ENCODE measurements at places on chromosomes 12 and 14.

GRCh38 chr12:51887476-51888315 lies at the start of gene ANKRD33:
Gene ANKRD33 (plus strand): TSS chr12:51888103. CDS start chr12:51888187, 84 bp downstream.
- no peak for DNase-seq

DNA sequence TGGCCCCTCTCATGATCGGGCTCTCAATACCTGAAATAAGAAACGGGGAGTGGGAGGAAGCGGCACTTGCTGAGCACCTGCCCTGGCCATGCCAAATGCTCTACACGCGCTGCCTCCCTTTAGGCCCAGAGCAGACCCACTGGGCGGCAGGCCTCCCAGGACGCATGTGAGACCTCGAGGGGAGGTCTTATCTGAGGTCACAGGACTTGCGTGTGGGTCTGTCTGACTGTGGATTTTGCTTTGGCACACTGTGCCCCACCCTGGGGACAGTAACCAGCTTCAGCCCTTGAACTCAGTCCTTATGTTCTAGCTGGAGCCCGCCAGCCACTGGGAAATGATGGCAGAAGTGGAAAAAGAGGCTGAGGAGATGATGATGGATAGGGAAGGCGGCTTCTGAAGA lies 91.8 kb downstream of the RBM19 start:
- DNase-seq = no peak

- no peak for DNase-seq
These were observed 29.8 kb upstream of the DLGAP5 start for GRCh38 chr14:55221186-55221585.

GRCh38 chr12:761256-761655 lies 8.9 kb downstream of the WNK1 start:
- no peak for DNase-seq

DNA sequence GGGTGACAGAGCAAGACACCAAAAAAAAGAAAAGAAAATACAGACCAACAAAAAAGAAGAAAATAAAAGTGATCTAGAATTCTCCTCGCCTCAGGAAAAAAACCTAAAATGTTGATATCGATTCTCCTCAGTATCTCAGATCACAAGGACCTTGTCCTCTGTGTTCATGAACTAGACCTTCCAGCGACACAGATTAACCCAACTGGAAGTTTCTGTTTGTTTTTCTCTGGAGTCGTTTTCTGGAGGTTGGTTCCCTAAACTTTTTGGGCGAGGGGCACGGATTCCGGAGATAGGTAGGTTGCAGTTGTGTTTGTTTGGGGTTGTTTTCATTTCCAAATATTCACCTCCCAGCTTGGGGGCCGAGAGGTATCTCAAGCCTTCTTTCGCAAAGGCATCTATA lies 559 bp upstream of the RFC5 start:
- DNase-seq = no peak

DNA sequence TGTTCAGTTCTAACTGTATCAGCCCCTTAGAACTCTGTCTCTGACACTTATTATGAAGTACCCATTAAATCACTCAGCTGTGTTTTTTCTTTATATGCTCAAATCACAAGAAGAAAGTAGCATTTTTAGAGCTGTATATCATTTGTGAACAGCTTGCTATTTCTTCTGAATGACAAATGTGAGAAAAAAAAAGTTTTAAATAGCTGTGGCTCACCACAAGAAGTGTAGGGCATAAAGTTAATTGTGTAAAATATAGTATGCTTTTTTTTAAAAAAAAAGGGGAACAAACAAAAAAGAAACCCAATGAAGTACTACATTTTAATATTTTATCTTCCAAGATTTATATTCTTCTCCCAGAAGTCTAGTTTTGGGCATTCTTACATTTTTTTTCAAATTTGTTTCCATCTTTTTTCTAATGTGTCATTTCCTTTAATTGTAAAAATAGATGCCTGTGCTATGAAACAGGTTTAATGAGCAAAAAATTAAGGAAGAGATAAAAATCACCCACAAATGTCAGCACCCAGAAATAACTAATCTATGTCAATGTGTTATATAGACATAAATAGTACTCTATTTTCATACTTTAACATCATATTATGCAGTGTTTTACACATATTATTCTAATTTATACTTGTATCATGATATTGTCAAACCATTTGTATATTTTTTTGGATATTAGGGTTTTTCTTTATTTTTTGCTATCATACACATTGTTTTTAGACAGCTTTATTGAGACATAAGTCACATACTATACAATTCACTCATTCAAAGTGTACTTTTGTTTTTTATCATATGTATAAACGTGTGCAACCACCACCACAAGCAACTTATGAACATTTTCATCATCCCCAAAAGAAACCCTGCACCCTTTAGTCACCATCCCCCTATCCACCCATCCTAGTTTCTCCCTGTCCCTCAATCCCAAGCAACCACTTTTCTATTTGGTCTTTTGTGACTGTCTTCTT lies 22.4 kb upstream of the LRRK2 start:
- DNase-seq = no peak

DNA sequence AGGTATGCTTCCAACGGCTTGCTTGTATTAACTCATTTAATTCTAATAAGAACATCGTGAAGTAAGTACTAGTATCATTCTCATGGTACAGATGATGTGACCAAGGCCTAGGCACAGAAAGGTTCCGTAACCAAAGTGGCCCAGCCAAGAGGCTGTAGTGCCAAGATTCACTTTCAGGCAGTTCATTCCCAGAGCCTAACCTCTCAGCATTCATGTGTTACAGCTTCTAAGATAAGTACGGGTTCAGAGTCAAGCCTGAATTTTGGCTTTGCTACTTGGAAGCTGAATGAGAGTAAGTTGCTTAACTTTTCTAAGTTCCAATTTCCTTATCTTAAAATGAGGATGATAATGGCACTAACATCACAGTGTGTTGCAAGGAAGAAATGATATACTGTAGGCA lies 379.9 kb downstream of the AEBP2 start:
- DNase-seq = no peak

DNA sequence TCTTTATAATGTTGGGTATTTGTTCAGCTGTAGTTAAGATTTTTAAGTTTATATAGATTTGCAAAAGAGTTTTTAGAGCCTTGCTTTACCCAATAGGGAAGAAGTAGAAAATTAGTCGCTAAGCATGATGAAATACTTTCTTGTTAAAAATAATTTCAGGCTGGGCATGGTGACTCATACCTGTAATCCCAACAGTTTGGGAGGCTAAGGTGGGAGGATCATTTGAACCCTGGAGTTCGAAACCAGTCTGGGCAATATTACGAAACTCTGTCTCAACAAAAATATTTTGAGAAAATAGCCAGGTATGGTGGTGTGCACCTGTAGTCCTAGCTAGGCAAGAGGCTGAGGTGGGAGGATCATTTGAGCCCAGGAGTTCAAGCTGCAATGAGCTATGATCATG lies 18.7 kb upstream of the SCFD1 start:
- DNase-seq = no peak

- DNase-seq = no peak
These were observed 38.4 kb upstream of the SELPLG start for GRCh38 chr12:108672054-108672453.

DNA sequence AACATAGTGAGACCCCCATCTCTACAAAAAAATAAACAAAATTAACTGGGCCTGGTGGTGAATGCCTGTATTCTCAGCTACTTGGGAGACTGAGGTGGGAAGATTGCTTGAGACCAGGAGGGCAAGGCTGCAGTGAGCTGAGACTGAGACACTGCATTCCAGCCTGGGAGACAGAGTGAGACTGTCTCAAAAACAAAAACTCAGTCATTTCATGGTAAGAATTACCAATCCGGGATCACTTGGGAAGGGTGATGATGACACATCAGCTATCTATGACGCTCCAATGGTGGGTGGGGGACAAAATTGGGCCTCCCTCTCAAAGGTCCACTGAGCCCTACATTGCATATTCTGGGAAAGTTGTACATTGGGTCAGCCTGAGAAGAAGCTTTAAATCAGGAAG lies 47.7 kb downstream of the SERPINA3 start:
- no peak for DNase-seq

GRCh38 chr14:96212896-96213295 lies 8.3 kb downstream of the BDKRB2 start:
- no peak for DNase-seq

DNA sequence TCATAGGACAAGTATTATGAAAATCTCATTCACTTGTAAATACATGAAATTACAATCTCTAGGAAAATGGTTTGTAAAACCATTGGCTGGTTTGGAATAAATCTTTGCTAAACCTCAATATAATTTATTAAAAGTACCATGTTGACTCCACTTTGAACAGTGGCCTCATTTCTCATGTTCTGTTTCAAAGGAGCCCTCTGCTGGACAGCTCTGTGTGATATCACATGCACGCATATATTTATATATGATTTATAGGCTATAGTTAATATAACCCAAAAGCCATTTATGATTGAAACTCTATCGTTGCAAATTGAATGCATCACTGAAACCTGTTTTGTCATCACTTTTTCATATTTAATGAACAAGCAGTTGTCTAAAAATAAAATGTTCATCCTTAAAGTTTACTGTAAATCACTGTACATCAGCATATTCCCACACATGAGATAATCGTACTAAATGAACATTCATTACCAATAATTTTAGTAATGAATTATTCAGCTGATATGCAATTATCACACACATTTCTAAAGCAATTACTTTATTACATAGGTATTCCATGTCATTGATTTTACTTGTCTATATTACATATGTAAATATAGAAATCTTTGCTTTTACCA lies 493.8 kb downstream of the NPAS3 start:
- DNase-seq = no peak

GRCh38 chr14:99441918-99442317 lies 38.7 kb downstream of the SETD3 start:
- no peak for DNase-seq

- no peak for DNase-seq
These were observed 45.0 kb upstream of the REP15 start for GRCh38 chr12:27651201-27651600.

DNA sequence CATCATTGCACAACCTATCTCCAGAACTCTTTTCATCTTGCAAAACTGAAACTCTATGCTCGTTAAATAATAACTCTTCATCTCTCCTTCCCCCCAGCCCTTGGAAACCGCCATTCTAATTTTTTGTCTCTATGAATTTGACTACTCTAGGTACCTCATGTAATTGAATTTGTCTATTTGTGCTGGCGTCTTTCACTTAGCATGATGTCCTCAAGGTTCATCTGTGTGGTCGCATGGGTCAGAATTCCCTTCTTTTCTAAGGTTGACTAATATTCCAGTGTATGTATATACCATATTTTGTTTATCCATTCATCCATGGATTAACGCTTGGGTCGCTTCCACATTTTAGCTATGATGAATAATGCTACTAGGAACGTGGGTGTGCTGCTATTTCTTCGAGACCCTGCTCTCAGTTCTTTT lies 80.1 kb downstream of the PLXNC1 start:
- DNase-seq = no peak

DNA sequence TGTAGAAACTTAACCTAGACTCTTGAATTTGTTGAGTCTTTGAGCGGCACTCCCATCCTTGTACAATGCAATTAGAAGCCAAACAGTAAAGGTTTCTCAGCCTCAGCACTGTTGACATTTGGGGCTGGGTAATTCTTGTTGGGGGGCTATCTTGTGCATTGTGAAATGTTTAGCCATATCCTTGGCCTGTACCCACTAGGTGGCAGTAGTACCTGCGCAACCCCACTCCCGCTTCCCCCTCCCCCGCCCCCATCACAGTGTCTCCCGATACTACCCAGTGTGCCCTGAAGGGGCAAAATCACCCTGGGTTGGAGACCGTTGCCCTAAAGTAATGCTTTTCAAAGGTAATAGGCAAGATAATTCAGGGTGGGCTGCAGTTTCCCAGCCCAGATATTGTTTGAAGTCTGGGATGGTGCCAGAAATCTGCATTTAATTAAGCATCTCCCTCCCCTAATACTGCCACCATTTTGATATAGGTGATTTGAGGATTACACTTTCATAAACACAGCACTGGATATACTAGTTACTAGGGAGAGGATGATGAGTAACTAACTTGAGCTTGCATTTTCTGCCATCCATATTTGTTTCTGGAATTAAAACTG lies 1.8 kb downstream of the COX6A1 start:
- DNase-seq = peak; percentile 31

GRCh38 chr14:100664841-100665510 lies 61.7 kb upstream of the DLK1 start:
- no peak for DNase-seq

DNA sequence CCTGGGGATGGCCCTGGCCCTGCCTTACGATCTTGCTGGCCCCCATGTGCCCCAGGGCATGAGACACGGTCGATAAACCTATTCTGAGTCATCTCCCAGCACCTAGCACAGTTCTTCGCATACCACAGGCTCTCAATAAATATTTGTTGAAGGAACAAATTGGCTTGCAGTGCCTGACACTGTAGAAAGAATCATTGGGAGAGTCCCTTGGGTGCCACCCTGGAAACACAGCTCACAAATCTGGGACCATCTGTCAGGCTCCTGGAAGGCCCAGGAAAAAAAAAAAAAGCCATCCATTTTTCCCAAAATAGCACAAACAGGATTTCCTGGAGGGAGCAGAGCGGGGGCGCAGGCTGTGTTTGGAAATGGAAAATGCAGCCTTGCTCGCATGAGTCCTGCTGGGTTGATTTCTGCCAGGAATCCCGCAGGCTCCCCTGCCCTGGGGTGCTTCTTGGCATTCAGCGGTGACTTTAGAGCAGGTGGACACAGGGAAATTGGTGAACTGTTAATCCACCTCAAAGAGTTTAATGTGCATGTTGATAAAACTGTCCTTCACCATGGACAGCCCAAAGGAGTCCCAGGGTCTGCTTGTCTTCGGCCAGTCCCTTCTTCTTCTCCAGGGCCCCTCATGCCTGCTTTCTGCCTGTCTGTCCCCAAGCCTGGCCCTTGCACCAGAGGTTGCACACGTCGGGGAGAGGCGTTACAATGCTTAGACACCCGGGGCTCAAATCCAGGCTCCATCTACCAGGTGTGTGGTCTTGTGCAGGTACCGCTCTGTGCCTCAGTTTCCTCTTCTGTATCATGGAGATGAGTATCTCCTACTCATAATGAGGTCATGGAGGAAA lies 106.1 kb upstream of the RFLNA start:
- no peak for DNase-seq

GRCh38 chr14:77189479-77189878 lies 7.9 kb downstream of the TMEM63C start:
- DNase-seq = no peak

DNA sequence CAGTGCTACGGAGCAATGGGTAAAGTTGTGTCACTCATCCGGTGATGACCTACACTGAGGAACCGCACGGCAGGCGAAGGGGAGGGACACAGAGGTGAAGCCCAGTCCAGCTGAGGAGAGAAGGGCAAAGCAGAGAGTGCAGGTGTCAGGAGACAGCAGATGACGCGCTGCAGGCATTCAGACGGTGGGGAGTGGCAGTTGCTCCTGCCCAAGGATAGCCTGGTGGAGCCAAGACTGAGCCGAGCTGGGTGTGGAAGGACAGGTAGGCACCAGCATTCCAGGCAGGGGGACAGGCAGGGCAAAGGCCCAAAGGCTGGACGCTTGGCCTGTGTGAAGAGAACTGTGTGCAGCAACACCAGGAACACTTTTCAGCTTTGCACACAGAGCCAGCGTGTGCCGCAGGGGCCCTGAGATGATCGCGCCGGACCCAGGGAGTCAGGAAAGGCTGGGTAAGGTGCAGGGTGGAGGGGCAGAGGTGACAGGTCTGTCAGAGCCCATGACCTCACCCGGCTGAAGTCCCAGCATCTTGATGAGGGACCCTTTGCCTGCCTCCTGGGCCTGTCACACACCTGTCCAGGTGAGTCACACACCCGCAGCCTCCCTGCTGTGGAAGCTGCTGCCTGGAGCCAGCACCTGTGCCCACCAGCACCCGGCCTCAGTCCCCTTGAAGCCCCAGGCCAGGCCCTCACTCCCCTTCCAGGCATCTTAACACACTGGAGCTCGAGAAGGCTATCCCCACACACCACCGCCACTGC lies 48.4 kb downstream of the TSPAN11 start:
- DNase-seq = no peak

- DNase-seq = no peak
These were observed 1.1 kb downstream of the KMT2D start for GRCh38 chr12:49059299-49060171.
